ENCODE measurements at places on chromosomes 3 and 15.
A peak's percentile ranks its signal among the peaks of the same experiment; 100 is the strongest.

- no peak for DNase-seq
Measured at GRCh38 chr3:13235897-13236296, 162.7 kb upstream of the IQSEC1 start.

DNA sequence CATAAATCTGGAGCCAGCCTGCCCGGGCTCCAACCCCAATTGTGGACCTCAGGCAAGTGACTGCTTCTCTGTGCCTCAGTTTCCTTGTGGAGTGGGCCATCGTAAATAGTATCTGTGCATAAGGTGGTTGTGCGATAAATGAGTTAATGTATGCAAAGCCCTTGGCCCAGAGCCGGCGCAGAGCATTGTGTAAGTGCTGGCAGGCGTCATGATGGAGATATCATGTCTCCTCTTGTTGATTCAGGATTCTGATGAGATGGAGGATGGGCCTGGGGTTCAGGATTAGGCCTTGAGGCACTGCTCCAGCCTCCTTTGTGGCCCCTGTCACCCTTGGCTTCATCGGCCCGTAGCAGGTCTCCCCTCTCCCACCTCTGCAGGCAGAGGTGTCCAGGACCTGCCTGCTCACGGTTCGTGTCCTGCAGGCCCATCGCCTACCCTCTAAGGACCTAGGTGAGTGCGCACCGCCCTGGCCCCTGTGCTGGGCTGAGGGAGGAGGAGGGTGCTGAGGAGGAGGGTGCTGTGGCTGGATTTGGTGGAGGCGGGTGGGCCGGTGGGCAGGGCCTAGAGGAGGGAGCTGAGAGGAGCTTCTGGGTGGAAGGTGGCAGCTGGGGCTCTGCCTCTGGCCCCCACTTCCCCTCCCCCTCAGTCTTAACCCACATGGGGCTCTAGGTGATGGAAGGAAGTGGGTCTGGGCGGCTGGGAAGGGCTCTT, 1.3 kb downstream of the PLA2G4B start:
- DNase-seq = no peak

DNA sequence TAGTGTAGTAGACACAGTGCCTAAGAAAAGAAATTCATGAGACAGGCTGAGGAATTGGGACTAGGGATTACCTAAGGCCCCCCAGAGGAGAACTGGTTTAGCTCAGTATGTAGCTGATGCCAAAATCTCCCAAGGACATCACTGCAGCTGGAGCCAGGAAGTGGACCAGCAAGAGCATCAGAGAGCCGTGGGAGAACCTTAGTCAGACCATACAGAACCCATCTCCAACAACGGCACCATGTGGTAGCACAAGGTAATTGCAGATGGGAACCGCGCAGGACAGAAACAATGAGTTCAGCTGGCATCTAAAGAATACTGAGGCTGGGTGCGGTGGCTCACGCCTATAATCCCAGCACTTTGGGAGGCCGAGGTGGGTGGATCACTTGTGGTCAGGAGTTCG, 81.7 kb downstream of the WNT5A start:
- no peak for DNase-seq

DNA sequence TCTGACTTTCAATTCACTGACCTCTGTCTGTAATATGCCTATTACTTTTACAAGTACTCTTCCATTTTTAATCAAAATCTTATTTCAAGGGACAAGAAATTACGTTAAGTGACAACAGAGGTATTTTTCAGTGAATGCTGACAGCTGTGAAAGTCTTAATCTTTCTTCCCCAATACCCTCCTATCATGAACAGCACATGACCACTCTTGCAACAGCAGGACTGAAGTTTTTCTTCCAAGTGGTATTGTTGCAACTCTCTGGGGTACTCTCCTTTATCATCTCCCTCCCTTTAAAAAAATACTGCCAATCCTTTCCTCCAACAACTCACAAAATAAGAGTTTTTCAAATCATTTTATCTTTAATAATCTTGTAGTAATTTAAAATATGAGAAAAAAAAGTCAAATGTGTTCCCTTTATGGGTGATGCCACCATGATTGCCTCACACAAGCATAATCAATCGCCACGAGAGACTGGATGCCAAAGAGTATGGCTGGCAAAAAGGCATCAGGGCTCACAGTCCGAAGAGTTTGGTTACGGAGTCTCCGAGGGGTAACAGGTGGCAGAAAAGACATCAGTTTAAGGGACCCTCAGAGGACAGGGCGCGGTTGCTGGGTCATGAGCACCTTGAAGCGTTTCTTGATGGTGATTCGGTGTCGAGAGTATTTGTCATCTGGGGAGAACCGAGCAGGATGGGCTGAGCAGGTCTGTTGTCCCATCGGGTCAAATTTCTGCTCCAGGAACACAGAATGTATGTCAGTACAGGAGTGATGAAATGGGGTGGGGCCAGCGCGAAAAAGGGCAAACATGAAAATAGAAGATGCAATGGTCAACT, 1.3 kb downstream of the NOP10 start:
- no peak for DNase-seq

- no peak for DNase-seq
Measured at GRCh38 chr3:157844800-157845565, 261.2 kb downstream of the SHOX2 start.

DNA sequence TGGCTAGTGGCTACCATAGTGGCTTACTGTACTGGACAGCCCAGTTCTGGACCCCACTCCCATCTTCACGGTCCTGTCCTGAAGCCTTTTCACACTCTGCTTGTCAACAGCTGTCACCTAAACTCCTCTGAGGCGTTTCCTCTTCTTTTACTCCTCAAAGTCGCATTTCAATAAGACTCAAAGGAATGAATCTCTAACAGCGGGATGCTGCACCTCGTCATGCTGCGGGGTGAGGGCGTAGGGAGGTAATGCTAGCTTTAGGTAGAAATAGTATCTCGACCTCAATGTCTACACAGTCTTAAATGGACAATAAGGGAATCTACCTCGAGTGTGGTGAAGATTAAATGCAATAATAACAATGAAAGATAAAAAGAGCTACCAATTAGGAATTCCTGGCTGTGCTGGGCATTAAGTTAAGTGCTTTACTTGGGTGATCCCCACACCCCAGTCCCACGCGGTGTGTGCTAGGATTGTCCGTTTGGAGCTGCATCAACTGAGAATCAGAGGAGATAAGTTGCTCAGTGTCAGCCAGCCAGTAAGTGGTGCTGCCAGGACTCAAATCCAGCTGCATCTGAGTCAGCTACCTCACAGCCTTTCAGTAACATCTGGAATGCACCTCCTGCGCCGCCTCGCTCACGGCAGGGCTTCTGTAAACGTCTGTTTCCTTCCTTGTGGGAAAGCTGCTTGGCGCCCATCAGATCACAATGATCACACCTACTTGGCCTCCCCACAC, 14.0 kb downstream of the PLA2G4D start:
- DNase-seq = no peak

DNA sequence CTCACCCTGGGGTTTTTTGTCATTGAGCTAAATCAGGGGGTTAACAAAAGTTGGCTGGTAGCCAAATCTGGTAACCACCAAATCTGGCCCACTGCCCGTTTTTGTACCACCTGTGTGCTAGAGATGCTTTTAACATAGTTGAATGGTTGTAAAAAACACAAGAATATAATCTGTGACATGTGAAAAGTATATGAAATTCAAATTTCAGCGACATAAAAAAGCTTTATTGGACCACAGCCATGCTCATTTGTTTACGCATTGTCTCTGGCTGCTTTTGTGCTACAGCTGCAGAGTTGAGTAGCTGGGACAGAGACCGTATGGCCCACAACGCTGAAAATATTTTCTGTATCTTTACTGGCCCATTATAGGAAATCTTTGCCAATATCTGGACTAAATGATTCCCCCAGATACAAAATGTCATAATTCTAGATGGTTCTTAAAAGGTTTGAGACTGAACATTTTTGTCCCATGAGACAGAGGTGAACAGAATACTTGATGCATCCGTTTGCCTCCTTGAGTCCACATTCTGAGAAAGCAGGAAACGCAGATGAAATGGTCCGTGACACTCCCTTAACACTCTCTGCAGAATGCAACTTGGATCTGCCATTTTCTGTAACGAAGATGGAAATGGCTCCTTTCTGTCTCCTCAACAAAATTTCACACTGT, 120.9 kb upstream of the PDZRN3 start:
- DNase-seq = no peak

DNA sequence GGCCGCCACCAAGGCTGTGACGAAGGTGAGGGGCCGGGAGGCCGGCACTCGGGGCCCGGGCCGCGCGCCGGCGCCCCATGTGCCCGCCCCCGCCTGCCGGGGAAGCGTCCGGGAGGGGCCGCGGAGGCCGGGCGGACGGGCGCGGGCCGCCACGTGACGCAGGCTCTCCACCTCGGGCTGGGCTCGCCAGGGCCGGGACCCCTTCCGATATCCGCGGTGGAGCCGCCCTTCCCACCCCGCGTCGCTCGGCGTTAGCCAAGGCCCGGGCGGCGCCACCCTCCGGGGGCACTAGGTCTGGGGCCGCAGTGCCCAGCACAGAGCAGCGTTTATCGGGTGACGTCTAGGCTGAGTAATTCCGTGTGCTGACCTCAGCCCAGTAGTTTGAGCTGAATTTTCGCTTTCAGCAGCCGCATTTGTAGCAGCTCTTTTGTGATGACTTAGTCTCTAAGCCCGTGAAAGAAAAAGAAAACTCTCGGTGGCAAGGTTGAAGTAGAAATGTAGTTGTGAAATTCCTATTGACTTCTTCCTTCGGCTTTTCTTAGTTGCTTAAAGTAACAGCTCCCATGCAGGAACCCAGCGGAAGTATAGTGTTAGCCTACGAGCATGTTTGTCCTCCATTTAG, 885 bp downstream of the CDV3 start:
- peak; percentile 39 for DNase-seq

DNA sequence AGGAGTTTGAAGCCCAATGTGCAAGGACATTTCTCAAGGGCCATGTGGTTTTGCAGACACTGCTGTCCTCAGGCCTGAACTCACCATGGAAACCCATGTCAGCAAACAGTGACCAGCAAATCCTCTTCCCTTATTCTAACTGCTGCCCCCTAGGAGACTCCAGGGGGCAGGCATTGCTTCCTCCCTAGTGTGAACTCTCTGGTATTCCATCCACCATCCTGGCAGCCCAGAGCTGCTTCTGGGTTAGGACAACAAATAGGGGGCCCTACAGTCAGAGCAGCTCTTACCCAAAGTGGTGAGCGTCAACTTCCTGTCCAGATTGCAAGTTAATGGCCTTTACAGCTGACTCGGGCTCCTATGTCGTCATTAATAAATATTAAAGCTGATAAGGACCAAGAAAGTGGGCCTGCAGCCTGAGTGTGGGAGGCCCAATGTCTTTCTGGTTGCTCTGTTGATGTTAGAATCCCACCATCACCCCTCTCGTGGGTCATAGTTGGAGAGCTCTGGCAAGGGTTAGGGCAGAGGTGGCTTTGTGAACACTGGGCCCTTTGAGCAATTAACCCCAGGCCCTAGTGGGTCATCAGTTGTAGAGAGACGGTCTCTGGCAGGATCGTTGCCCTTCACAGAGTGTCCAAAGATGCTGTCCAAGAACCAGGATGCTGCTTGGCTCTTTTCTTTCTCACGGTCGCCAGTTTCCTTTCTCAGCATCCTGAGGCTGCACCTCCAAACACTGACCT, 41.5 kb downstream of the TGM4 start:
- DNase-seq = no peak

DNA sequence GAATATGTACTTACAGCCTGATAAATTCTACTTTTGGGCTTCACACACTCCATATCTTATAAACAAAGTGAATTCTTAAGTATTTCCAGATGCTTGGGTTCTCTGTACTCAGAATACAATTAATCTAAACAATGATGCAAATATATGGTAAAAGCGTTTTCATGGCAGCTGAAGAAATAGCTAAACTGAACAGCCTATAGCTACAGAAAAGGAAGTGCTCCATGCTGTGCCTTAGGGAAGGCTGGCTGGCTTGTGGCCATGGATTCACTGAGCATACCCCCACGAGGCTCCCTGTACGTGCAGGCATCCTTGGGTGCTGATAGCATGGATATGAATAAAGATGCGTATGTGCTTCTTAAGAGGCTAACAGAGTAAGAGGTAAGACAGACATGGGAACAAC, 264.0 kb downstream of the KLF13 start:
- DNase-seq = no peak

DNA sequence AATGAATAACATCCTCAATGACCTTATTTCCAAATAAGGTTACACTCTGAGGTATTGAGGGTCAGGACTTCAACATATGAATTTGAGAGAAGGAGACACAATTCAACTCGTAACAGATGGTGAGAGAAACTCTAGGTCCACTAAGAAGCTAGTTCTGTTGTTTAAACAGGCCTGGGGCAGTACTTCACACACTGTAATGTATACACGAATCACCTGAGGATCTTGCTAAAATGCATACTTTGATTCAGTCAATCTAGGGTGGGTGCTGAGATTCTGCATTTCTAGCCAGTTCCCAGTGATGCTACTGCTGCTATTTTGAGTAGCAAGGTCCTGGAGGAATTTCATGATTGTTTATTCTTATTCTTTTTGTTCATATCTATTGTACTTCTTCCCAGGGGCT, 186.8 kb downstream of the SATB1 start:
- DNase-seq = no peak

DNA sequence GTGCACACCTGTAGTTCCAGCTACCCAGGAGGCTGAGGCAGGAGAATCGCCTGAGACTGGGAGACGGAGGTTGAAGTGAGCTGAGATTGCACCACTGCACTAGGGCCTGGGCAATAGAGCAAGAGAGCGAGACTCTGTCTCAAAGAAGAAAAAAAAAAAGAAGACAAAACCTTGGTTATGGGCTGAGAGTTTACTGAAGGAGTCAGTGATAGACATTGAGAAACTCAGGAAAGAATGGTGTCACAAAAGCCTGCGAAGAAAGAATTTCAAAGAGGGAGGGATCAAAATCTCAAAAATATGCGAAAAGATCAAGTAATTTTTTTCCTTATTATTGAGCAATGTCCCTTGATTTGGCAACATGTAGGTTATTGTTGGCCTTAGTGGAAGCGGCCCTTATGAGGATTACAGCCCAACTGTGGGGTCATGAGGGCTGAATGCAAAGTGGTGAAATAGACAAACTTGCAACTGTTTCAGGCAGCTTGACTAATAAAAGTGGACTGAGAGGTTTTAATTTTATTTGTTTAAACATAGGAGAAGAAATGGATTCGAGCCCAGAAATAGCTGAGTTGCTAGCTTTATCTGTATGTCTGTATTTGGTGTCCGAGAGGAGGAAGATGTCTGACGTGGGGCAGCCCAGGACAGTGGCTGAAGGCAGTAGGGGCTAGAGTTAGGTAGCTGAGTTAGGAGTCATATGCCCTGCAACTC, 18.8 kb upstream of the CELF6 start:
- no peak for DNase-seq

GRCh38 chr15:90099868-90100831, 2.1 kb downstream of the IDH2 start:
- DNase-seq = no peak

GRCh38 chr3:190519886-190520285, 6.0 kb downstream of the IL1RAP start:
- DNase-seq = no peak

GRCh38 chr15:34366271-34367065, 528 bp downstream of the LPCAT4 start:
- peak; percentile 19 for DNase-seq
